ENCODE measurements at places on chromosomes 11 and 22.

GRCh38 chr11:128482092-128482491 lies 105.3 kb downstream of the ETS1 start:
- DNase-seq: no peak

DNA sequence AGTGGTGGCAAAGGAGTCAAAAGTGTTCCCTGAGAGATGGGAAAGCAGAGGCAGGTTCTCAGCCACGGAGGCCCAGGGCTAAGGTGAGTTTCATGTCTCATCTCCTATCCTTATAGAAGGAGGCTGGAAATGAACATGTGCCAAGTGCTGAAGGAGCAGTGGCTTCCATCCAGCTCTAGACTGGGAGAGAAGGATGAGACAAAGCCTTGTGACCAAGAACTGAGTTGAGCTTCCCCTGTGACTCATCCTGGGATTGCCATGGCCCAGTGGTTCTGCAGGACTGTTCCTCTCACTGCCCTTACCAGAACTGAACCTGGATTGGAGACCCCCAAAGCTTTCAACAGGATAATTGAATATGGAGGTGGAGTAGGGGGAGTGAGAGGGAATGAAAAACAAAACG lies 16.7 kb upstream of the OR9Q1 start:
- DNase-seq: no peak

GRCh38 chr22:27517361-27518155 lies 284.0 kb downstream of the MN1 start:
- no peak for DNase-seq

DNA sequence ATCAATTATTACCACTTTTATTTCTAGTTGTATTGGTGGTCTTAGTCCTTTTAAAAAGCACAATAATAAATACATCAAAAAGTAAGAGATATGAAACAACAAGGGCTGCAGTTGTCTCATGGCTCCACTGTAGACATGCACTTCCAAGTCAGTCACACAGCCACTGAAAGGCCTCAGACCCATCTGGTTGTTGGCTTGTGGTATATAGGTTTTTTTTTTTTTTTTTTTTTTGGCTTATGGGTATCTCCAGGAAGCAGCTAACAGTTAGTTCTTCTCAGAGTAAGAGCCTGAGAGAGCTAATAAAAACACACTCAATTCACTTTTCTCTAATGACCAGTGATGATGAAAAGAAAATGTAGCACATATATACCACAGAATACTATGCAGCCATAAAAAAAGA lies 6.0 kb upstream of the OR52E6 start:
- peak; percentile 77 for DNase-seq

DNA sequence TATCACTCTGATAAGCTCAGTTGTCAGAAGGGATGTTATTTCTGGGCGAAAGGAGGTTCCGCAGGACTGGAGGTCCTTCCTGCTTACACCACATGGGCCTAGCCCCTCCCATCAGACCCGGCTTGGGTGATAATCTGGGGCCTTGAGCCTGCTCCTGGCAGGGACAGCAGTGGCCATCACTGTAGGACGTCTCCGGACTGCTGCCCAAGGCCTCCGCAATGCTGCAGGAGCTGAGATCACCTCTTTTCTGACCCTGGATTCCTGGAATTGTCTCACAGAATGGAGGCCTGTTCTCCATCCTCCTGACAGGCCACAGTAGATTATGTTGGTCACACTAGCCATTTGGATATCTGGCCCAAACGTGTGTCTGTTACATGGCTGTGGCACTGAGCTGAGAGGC lies 9.2 kb upstream of the BIK start:
- no peak for DNase-seq

DNA sequence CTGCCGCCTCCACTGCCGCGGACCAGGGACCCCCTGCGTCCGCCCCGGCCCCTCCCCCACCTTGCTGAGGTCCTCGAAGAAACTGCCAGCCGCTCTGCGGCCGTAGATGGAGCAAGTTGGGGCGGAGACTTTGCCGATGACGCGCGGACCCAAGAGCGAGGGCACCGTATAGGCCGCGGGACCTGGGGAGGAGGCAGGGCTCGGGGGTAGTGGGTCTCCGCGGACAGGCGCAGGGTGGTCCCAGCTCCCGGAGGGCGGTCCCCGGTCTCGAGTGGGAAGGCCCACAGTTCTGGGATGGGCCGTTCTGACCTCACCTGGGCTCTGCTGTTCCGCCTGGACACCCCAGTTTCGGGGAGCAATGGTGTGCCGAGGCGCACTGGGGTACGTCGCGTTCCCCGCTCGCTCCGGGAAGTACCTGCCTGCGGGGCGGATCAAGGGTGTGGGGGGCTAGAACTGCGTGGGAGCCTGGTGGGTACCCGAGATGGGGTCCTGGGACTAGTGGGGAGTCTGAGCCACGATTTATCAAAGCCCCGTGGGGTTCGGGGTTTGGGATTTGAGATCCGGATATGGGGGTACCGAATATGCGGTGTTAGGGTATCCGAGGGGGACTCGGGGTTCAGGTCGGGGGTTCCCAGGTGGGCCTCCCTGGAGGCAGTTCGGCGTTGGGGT lies 1.2 kb upstream of the TYMP start:
- DNase-seq: no peak

- no peak for DNase-seq
Observed at GRCh38 chr22:20253161-20253560, 15.0 kb downstream of the RTN4R start.

DNA sequence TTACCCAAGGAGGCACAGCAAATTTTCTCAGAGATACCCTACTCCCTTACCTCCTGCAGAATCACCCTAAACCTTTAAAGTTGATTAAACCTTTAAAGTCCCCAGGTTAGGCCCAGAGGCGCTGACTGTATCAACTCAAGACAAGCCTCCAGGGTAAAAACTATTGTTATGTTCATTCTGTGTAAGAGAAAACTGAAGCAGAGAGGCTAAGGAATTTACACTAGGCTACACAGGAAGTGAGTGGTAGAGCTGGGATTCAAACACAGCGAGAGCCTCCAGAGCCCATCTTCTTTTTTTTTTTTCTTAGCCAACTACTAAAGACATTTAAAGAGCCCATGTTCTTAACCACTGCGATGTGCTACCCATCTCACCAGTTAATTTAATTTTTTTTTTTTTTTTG lies 56.3 kb upstream of the GRK3 start:
- DNase-seq: no peak

- DNase-seq: peak; percentile 44
Observed at GRCh38 chr22:30969532-30970355, 679 bp downstream of the TUG1 start.

DNA sequence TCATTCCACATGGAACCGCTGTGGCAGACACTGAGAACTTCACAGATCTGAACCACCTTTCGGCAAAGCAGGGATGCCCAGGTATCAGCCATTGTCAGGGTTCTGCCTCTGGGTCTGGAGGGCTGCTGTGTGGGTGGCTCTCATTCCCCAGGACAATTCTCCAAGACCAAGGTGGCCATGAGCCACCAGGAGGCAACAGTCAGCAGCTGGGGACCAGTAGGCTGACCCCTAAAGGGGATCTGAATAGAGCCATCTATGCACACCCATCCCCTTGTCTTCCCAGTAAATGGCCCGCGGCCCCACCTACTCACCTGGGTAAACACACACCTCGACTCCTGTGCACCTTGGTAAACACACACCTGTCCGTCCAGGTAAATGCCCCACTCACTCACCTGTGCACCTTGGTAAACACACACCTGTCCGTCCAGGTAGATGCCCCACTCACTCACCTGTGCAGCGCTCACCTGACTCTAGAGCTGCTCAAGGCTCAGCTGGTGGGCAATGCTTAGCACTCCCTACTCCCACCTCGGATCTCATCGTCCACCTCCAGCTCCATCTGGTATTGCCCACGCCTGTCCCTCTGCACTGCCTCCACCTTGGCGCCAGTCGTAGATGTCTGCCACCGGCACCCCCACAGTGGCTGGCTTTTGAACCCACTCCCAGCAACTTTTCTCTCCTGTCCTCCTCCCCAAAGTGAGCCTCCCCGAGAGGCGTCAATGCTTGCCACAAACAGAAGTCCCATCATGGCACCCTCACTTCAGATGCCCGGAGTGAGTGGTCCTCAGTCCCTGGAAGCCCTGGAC lies 10.2 kb downstream of the SLC25A1 start:
- no peak for DNase-seq

- no peak for DNase-seq
Observed at GRCh38 chr11:133318221-133318620, 214.1 kb downstream of the OPCML start.

GRCh38 chr22:50148991-50149721 lies 21.4 kb upstream of the PANX2 start:
- DNase-seq: peak; percentile 51

GRCh38 chr11:75576499-75576918 lies 14.5 kb downstream of the SERPINH1 start:
- no peak for DNase-seq

GRCh38 chr22:20957102-20957682 lies 9.9 kb upstream of the AIFM3 start:
- no peak for DNase-seq

GRCh38 chr11:131108760-131109159 lies 192.5 kb upstream of the SNX19 start:
- DNase-seq: no peak

DNA sequence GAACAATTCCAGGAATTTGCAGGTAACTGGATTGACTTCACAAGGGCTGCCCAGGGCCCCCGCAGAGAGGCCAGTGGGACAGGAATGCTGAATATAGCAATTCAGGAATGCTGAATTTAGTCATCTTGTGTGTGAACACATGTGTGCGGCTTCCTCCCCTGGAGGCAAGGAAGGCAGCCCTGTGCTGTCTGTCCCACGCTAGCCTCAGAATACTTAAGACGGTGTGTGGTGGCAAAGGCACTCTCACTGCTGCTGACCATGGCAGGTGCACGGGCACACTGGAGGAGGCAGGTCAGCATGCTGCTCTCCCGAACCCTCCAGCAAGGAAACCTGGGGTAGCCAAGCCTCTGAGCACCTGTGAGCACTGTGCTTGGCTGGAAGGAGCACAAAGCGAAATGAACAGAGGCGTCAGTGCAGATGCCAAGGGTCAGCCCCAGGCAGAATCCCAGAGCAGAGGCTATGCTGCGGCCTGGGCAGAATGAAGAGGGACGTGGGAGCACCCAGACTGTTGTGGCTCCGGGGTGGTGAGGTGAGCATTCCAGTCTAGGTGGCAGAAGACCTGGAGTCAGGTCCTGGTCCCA lies 2.7 kb downstream of the GNAZ start:
- no peak for DNase-seq

GRCh38 chr22:45987136-45987861 lies 10.3 kb upstream of the WNT7B start:
- DNase-seq: no peak

DNA sequence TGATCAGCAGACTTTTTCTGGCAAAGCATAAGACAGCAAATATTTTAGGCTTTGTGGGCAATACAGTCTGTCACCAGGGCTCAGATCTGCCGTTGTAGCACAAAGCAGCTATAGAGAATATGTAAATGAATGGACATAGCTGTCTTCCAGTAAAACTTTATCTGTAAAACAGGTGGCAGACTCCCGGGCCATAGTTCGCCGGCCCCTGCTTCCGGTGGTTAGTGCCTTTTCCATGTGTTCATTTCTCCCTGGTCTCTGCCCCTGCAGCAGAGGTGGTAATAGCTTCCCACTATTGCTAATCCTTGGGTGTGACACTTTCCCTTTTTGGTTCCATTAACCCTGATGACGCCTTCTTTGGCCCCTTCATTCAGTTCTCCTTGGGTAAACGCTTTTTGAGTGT lies 93.7 kb upstream of the LDLRAD3 start:
- DNase-seq: no peak

GRCh38 chr11:102794382-102794781 lies 3.6 kb downstream of the MMP1 start:
- DNase-seq: peak; percentile 16
